SK-N-SH (cell line): ENCODE measurements at places on chromosomes 6 and 20. TPM values are rescaled to one million over a fixed set of nuclear protein-coding genes. Genes with fewer than 3 reads are reported as not detected.

DNA sequence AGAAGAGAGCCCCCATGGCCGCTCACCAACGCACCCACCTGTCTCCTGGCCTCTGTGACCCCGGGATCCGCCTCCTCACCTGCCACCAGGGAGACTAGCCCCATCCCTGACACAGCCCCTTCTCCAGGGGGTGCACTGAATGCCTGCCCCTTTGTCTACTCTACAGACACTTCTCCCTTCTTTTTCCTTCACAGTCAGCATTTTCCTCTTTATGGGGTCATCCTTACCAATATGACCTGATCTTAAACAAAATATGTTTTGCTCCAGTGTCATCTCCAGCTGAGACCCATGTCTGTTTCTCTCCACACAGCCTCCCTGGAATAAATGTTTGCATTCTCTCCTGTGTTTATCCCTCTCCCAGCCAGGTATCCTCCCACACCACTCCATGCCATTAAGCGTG, 14.6 kb upstream of the CCR6 start:
- H3K4me1 ChIP-seq: no peaks in the 10 kb centered on the region
- no peak overlapping the region for H3K27ac ChIP-seq
- no peak overlapping the region for H3K4me3 ChIP-seq

GRCh38 chr6:40472353-40472752, 114.8 kb downstream of the LRFN2 start:
- H3K27me3 ChIP-seq: no peaks in the 10 kb centered on the region
- no peak overlapping the region for H3K4me3 ChIP-seq
- H3K36me3 ChIP-seq: no peaks in the 10 kb centered on the region
- H3K4me1 ChIP-seq: peaks cover 16% of the 10 kb centered on the region; the same call in 1 of the 2 replicates
- no peak overlapping the region for H3K27ac ChIP-seq

GRCh38 chr6:150325066-150325772, 43.6 kb upstream of the IYD start:
- H3K27ac ChIP-seq: no peak overlapping the region
- H3K4me1 ChIP-seq: no peaks in the 10 kb centered on the region
- H3K36me3 ChIP-seq: no peaks in the 10 kb centered on the region
- H3K4me3 ChIP-seq: no peak overlapping the region

DNA sequence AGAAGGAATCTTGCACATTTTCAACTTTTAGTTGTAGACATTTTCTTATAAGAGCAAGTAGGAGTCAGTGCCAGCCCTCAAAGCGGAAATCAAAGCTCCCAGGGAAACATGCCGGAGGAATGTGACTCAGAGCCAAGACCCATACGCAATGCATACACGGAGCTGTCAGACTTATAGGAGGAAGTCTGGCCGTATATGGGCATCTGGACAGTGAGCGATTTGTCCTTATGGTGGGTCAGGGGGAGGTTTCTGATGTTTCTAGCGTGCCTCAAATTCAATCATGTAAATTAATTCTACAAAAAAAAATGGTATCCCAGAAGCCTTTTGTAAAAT, 3.6 kb upstream of the CCN2 start:
- H3K27me3 ChIP-seq: no peaks in the 10 kb centered on the region
- H3K4me3 ChIP-seq: no peak overlapping the region; the same call in 1 of the 2 replicates
- peak overlapping the region; percentile 81 for H3K27ac ChIP-seq
- peaks cover 37% of the 10 kb centered on the region for H3K4me1 ChIP-seq
- peaks cover 7% of the 10 kb centered on the region for H3K36me3 ChIP-seq

GRCh38 chr6:2725999-2726567, 24.6 kb downstream of the MYLK4 start:
- DNase-seq: peak; percentile 25
- H3K4me3 ChIP-seq: no peak overlapping the region
- H3K27ac ChIP-seq: peak overlapping the region; percentile 58

- no peaks in the 10 kb centered on the region for H3K36me3 ChIP-seq
- no peaks in the 10 kb centered on the region for H3K4me1 ChIP-seq
- no peak overlapping the region for H3K4me3 ChIP-seq
- H3K27me3 ChIP-seq: no peaks in the 10 kb centered on the region
Observed at GRCh38 chr20:45999557-46000261, 9.0 kb upstream of the MMP9 start.

The RSPH9 gene
- polyA plus RNA-seq: 0.05 and 0.06 TPM in 2 replicates

GRCh38 chr20:4812641-4813075, 90.9 kb downstream of the PRND start:
- no peak overlapping the region for H3K4me3 ChIP-seq
- no peak for DNase-seq
- H3K27ac ChIP-seq: no peak overlapping the region

DNA sequence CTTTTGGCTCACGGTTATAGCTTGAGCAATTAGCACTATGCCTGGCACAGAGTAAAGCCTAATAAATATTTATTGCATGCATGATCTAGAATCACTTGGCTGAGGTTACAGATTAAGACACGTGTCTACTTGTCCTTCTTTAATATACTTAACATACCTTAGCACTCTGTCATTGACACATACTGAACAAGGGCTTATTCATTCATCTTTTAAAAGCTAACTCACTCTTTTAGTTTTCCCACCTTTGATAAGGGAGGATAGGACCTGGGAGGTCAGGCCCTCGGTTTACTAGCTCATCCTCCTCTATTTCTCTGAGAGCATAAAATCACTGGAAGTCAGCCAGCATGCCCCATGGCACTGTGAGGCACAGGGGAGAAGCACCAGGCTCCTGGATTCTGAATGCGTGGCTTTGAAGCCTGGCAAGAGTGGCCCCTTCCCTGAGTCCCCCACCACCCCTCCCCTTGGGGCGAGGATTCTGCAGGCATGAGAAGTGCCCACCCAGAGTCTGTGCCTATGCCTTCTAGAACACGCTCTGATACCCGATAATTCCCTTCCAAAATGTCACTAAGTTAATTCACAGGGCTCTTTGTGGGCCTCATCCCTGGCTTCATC, 11.2 kb downstream of the ZCCHC3 start:
- no peak for DNase-seq
- peaks cover 15% of the 10 kb centered on the region; the same call in 1 of the 2 replicates for H3K4me1 ChIP-seq
- no peaks in the 10 kb centered on the region for H3K36me3 ChIP-seq

GRCh38 chr20:13119583-13119982, 101.5 kb upstream of the ISM1 start:
- DNase-seq: peak; percentile 51
- H3K27ac ChIP-seq: no peak overlapping the region
- no peaks in the 10 kb centered on the region for H3K27me3 ChIP-seq
- H3K4me3 ChIP-seq: no peak overlapping the region

- peaks cover 5% of the 10 kb centered on the region; the same call in 1 of the 2 replicates for H3K4me1 ChIP-seq
- H3K27me3 ChIP-seq: no peaks in the 10 kb centered on the region
- H3K4me3 ChIP-seq: no peak overlapping the region
- no peak overlapping the region for H3K27ac ChIP-seq
Observed at GRCh38 chr6:142925575-142926110, 19.3 kb downstream of the HIVEP2 start.

DNA sequence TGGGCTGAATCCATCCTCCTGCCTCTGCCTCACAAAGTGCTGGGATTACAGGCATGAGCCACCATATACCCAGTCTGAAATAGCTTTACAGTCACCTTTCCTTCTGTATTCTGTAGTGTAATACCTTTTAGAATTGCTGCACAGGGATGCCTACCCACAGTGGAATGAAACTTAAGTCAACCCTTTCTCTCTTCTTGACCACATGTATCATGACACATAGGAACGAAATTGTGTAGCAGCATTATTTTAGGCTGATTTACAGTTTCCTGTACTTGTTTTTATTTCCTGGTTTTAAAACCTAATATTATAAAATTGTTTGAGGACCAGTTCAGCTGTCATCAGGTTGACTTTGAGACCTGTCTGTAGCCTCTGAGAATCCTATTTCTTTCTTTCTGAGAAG, 297.8 kb downstream of the ZFAND3 start:
- H3K4me1 ChIP-seq: peaks cover 15% of the 10 kb centered on the region; the same call in 1 of the 2 replicates
- peaks cover 22% of the 10 kb centered on the region; the same call in 1 of the 2 replicates for H3K36me3 ChIP-seq
- H3K4me3 ChIP-seq: no peak overlapping the region
- no peak overlapping the region for H3K27ac ChIP-seq
- no peaks in the 10 kb centered on the region for H3K27me3 ChIP-seq
- DNase-seq: no peak

DNA sequence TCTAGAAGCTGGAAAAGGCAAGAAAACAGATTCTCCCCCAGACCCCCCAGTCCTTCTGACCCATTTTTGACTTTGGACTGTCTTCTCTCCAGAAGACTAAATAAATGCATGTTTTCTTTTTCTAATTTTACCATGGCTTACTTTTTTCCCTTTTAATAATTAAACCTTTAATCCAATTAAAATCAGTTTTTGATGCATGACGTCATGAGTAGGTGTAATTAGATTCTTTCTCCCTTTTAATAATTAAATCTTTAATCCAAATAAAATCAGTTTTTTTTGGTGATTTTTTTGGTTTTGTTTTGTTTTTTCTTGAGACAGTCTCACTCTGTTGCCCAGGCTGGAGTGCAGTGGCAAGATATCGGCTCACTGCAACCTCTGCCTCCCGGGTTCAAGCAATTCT, 13.2 kb upstream of the NCOA5 start:
- no peaks in the 10 kb centered on the region; the same call in 1 of the 2 replicates for H3K27me3 ChIP-seq
- H3K27ac ChIP-seq: no peak overlapping the region
- DNase-seq: no peak

The KCNK15 gene
- polyA plus RNA-seq: 0.02 and 0.10 TPM in 2 replicates

The WASF1 gene
- polyA plus RNA-seq: 31.4 and 35.9 TPM in 2 replicates

GRCh38 chr6:125798734-125799508, 8.2 kb downstream of the NCOA7 start:
- H3K27me3 ChIP-seq: no peaks in the 10 kb centered on the region
- no peak for DNase-seq
- H3K4me1 ChIP-seq: peaks cover 30% of the 10 kb centered on the region
- peaks cover 7% of the 10 kb centered on the region for H3K36me3 ChIP-seq
- no peak overlapping the region for H3K4me3 ChIP-seq
- H3K27ac ChIP-seq: peak overlapping the region; percentile 50; the same call in 1 of the 2 replicates

DNA sequence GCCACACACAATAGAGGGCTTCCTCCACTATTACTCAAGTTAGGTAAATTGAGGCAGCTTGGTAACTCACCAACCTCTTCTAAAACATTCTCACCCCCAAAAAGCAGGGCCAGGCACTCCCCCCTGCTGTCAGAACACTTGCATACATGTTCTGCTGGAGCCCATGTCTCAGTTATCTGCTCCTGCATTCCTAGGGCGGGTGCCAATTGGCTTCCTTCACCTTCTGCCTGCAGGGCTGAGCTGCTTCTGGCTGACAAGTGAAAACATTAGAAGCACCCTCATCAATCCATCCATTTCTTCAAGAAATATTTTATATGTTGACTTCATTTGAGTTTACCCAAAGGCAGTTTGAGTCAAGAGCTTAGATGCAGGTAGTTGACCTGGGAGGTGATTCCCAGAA, 4.5 kb upstream of the ENTPD6 start:
- H3K4me3 ChIP-seq: no peak overlapping the region
- H3K36me3 ChIP-seq: no peaks in the 10 kb centered on the region
- DNase-seq: no peak
- H3K27me3 ChIP-seq: peaks cover 17% of the 10 kb centered on the region; the same call in 1 of the 2 replicates

DNA sequence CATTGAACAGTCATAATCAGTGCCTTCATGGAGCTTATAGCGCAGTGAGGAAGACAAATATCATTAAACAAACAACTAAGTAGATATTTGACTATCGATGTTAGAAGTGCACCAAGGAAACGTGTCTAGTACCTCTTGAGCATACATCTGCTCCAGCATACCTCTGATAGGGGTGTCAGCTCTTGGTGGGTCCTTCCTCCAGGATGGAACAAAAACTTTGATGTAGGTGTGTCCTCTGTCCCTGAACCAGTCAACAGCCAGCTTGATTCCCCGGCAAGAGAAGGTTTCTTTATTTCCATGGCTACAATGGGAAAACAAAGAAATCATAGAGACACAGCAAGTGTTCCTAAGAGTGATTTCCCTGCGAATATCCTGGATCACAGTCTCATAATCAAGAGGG, 23.1 kb downstream of the ZC3H12D start:
- H3K36me3 ChIP-seq: no peaks in the 10 kb centered on the region
- no peak for DNase-seq
- H3K27me3 ChIP-seq: no peaks in the 10 kb centered on the region

The PRPH2 gene
- not detected in 2 replicates for polyA plus RNA-seq

DNA sequence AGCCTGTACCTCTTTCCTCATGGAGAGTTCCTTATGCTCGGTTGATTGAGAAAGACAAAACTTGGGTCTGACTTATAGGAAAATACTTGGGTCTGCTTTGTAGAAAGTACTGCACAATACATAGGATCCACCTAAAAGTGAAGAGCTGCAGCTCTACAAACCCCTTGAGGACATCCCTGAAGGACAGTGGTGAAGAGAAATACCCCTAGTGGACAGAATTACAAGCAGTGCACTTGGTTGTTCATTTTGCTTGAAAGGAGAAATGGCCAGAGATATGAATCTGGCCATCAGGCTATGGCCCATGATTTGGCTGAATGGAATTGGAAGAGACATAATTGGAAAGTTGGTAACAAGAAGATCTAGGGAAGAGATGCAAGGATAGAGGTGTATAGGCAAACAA, 8.3 kb downstream of the CD24 start:
- no peaks in the 10 kb centered on the region for H3K36me3 ChIP-seq
- H3K27me3 ChIP-seq: no peaks in the 10 kb centered on the region; the same call in 1 of the 2 replicates
- DNase-seq: no peak
- no peak overlapping the region for H3K27ac ChIP-seq
- no peaks in the 10 kb centered on the region for H3K4me1 ChIP-seq
- H3K4me3 ChIP-seq: no peak overlapping the region

The LSM14B gene
- 52.2 and 64.6 TPM in 2 replicates for polyA plus RNA-seq

The PREX1 gene
- polyA plus RNA-seq: 4.2 and 5.3 TPM in 2 replicates

The ZNF334 gene
- 4.5 and 5.5 TPM in 2 replicates for polyA plus RNA-seq

DNA sequence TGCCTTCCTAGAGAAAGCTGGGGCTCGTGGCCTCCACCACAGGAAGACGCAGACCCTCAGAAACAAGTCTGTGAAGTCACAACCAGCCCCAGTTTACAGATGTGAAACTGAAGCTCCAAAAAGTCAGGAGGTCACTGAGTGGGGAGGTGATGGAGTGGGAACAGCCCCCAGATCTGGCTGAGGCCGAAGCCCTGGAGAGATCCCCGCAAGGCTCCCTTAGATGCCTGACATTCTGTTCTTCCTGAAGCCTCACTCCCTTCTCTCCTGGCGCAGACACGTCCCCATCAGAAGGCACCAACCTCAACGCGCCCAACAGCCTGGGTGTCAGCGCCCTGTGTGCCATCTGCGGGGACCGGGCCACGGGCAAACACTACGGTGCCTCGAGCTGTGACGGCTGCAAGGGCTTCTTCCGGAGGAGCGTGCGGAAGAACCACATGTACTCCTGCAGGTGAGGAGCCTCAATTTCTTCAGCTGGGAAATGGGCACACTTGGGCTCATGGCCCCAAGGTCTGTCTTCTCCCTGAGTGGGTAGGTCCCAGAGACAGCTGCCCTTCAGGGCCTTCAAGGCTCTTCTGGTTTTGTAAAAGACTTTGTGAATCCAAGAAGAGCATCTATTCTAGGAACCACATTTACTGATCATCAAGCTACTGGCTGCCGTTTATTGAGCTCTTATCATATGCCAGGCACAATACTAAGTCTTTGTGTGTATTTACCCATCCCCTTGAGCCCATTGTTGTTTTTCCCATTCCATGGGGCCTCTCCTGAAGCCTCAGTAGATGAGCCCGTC, 50.5 kb downstream of the HNF4A start:
- no peaks in the 10 kb centered on the region; the same call in 1 of the 2 replicates for H3K27me3 ChIP-seq
- no peaks in the 10 kb centered on the region for H3K36me3 ChIP-seq
- no peaks in the 10 kb centered on the region for H3K4me1 ChIP-seq
- no peak overlapping the region for H3K27ac ChIP-seq
- no peak overlapping the region for H3K4me3 ChIP-seq
- no peak for DNase-seq

The NHSL1 gene
- under 0.01 TPM in 1 of 2 replicates, not detected in the other for polyA plus RNA-seq

The HSD17B8 gene
- 33.5 and 37.5 TPM in 2 replicates for polyA plus RNA-seq

GRCh38 chr20:42083280-42083679, 465.1 kb upstream of the CHD6 start:
- H3K4me3 ChIP-seq: no peak overlapping the region
- H3K36me3 ChIP-seq: no peaks in the 10 kb centered on the region
- H3K27me3 ChIP-seq: no peaks in the 10 kb centered on the region
- peak; percentile 63 for DNase-seq
- H3K27ac ChIP-seq: peak overlapping the region; percentile 97
- no peaks in the 10 kb centered on the region for H3K4me1 ChIP-seq
